ENCODE measurements at places on chromosomes 1 and 21.

DNA sequence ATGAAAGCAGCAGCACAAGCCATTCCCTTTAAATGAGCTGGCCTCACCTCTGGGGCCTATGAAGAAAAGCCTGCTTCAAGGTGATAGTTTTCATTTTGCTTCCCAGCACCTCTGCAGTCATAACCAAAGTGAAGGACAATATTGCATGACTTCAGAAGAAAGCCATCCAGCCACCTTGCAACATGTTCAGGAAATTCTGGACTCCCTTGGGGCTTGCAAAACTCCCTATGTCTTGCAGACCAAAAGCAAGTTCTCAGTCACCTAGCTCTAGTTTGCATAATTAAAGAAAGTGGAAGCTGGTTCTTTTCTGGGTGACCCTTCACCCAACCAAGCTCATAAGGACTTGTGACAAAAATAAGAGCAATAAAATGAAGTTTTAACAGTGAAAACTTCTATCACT, 87.6 kb downstream of the GFI1 start:
- DNase-seq, result no peak

- DNase-seq, result no peak
These were observed 91.5 kb downstream of the KIF14 start for GRCh38 chr1:200528858-200529606.

- no peak for DNase-seq
These were observed 2.3 kb downstream of the PYHIN1 start for GRCh38 chr1:158933621-158934020.

GRCh38 chr1:152397474-152397873, 16.6 kb downstream of the CRNN start:
- no peak for DNase-seq

GRCh38 chr21:15692711-15693110, 37.1 kb upstream of the USP25 start:
- no peak for DNase-seq

- DNase-seq, result no peak
These were observed 64.9 kb downstream of the TMEM53 start for GRCh38 chr1:44609412-44609767.

- DNase-seq, result no peak
These were observed 17.5 kb upstream of the ALPL start for GRCh38 chr1:21491488-21492355.

- DNase-seq, result no peak
These were observed 25.6 kb downstream of the ZBTB17 start for GRCh38 chr1:15950302-15950701.

- no peak for DNase-seq
These were observed 25.6 kb upstream of the JUN start for GRCh38 chr1:58809325-58810010.

DNA sequence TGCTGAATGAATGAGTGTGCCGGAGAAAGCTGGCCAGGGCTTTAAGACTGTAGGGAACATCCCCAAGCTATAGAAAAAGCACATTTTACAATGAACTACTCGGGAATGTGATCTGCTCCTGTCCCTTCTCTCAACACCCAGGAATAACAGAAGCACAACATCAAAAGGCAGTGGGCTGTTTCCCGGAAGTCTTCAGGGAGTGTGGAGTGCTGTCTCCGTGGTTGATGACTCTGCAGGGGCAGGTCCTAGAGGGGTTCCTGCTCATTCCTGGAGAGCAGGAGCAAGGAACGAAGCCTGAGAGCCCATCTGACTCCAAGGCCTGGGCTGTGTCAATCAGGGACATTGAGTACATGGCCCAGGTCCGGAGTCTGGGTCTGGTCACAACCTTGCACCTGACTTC, 4.9 kb upstream of the IL22RA1 start:
- DNase-seq, result no peak

- DNase-seq, result no peak
These were observed 7.5 kb downstream of the MRAP start for GRCh38 chr21:32306021-32306780.
